Activated CD4-positive, CD25-positive, alpha-beta regulatory T cell (primary cell): ENCODE measurements at places on chromosomes 5 and 9.

- DNase-seq, result no peak
Measured at GRCh38 chr5:24644761-24645160, at the start of gene CDH10. TSS of gene CDH10 (minus strand) at chr5:24644978. CDS start at chr5:24593490, 51,488 bp downstream.

DNA sequence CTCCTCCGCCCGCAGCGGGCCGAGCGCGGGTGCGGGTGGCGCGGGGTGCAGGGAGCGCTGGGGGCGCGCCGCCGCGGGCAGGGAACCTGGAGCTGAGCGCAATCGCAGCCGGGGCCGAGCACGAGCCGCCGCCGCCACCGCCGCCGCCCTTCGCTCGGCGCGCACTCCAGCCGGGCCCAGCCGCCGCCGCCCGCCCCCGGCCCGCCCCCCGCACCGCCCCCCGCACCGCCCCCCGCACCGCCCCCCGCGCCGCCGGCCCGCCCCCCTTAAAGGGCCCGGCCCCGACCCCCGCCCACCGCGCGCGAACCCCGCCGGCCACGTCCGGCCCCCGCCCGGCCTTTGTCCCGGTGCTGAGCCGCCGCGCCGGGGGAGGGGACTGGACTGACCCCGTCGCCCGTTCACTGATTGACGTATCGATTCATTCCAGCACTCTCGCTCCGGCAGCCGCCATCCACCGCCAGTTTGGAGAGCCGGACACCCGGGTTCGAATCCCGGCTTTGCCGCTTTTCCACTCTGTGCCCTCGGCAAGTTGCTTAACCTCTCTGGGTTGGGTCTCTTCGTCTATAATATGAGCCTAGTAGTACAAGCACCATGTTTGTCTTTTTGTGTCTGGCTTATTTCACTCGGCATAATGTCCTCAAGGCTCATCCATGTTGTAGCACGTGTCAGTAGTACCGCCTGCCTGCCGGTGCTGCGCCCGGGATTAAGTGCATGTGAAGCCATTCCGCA, at the start of gene SH3PXD2B:
SH3PXD2B (minus strand) TSS at position 168 of the 729 bp plus-strand sequence. CDS start 173 bp downstream, outside the sequence.
- DNase-seq, result no peak

DNA sequence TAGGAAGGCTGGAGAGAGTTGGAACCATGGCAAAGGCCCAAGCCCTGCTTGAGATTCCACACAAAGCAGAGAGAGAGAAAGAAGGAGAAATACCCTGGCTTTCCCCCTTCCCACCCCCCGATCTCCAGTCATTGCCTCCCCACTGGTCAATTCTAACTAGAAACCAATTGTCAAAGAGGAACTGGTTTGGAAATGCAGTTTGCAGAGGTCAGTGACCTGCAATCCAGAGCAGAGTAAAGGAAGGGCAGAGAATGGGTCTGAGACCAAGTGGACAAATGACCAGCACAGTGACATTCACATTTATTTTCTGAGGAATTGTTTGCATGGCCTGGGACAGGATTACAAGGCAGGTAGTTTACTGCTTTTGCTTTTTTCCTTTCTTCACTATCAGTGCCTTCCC, 37.5 kb upstream of the ZFYVE16 start:
- DNase-seq, result no peak

GRCh38 chr9:125600194-125600593, 106.8 kb downstream of the MAPKAP1 start:
- DNase-seq, result no peak

DNA sequence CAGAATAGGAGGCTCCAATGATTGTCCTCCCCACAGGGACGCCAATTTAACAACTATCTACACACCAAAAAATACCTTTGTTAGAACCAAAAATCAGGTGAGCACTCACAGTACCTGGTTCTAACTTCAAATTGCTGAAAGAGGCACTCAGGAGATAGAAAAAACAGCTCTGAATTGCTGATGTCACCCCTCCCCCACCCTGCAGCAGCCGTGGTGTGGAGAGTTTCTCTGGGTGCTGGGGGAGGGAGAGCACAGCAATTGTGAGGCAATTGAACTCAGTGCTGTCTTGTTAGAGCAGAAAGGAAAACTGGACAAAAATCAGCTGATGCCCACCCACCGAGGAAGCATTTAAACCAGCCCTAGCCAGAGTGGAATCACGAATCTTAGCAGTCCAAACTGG, 41.8 kb downstream of the TNFSF8 start:
- no peak for DNase-seq

DNA sequence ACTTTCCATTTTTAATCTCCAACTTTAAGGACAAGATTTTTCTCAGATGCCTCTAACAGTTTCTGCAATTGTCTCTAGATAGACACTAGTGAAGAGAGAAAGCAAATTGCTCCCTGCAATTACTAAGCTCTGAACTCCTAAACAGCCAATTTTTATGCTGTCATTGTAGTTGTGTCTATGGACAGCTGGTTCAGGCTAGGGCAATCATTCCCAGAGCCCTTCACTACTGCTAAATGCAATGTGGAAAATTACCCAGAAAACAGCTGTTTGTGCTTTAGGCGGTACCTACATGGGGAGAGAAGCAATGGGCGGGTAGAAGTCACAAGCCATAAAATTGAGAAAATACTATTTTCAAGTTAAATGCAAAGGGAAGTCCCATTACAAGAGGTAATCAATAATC, 211.6 kb downstream of the SPOCK1 start:
- no peak for DNase-seq

- no peak for DNase-seq
Measured at GRCh38 chr5:135557076-135557838, 21.5 kb upstream of the NEUROG1 start.

DNA sequence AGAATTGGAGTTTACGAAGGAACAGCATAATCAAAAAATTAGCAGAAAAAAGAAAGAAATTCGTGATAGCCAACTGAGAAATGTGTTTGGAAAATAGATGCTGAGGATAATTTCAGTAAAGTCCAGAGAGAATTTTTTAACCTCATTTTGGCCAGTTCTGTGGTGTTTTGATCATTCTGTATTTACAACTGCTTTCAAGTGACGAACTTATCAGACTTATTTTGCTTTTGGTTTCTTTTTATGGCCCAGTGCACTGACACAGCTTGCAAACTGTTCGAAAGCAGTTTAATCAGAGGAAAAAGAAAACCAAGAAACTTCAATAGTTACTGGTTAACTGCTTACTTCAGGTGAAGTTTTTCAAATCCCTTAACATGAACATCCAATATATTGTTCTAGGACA, 1.9 kb downstream of the SDHA start:
- no peak for DNase-seq

DNA sequence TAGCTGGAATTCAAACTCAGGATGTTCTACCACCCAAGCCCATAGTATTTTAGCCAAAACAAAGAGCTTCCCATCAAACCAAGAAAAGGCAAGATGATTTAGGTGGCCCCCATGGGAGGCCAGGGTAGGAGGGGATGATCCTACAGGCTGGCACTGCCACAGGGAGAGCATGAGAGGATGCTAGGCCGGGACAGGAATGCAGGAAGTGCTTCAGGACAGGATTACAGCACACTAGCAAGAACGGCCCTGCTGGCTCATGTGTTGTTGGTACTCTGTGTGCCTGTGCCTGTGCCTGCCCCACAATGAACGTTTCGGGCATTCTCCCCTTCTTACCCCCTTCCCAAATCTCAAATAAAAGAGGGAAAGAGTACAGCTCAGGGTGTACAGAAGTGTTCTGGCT, 110.7 kb upstream of the TRIM32 start:
- no peak for DNase-seq

DNA sequence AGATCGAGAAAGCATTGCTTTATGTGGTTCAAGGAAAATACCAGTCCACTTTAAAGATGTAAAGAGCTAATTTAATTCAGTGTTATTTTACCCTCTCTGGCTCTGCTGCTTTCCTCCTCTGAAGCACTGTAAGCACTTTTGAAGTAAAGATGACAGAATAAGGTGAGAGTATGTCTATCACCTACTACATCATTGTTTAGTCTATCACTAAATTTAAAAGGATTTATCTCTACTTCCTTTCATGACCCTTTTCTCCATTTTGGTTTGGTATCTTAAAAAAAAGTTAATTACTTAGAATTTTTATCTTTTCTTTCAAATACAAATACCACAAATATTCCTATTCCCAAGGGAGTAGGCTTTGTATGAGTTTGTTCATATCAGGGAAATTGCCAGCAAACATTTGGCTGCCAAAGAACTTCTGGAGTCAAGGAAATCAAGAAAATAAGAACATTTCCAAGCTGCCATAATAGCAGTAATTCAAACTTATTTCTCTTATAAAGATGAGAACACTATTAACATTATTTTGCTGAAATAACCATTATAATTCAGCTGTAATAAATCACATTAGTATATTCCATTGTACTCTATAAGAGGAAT, 77.8 kb downstream of the SLC38A9 start:
- no peak for DNase-seq

- no peak for DNase-seq
Measured at GRCh38 chr5:122458278-122458872, 146.3 kb downstream of the SNCAIP start.

DNA sequence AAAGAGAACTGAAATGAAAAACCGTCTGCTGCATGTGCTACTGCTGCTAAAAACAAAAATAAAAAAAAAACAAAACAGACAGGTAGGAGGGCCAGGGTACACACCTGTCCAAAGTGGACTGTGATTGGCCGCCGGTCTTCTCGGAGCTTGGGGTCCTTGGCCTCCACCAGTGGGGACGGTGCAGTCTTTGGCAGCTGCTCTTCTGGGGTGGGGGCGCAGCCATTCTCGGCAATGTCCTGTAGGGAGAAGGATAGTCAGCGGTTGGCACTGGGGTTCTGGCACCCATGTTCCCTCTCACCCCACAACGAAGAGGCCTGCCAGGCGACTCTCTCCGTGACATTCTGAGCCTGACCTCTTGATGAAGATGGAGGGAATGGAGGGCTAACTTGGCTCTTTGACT, 84.3 kb downstream of the CRB2 start:
- DNase-seq, result no peak

GRCh38 chr5:67416133-67416937, 219.7 kb upstream of the CD180 start:
- no peak for DNase-seq

DNA sequence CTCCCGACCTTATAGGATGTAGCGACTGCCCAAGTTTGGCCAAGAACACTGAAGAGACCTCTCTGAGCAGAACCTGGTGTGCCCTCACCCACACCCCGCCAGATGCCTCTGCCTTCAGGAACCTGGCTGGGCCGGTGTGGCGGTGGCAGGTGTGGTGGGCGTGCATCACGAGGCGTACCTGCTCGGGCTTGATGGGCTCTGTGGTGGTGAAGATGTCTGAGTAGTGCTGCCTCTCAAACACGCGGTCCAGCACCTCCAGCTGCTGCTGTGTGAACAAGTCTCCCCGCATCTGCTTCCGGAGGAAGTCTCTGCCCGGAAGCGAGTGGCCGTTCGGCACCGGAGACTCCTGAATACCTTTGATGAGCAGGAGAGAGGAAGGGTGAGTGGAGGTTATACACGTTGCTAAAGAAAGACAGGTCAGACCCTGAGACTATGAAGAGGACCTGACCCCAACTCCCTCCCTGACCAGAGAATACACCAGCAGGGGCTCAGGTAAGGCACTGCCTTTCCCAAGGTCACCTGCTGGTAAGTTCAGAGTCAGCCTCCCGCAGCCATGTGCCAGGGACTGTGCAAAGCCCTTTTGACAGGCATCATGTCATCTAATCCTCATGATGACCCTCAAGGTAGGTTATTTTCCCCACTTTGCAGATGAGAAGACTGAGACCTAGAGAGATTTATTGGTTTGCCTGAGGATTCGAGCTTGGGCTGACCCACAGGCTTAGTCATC, 67.5 kb downstream of the PAX5 start:
- DNase-seq, result no peak

DNA sequence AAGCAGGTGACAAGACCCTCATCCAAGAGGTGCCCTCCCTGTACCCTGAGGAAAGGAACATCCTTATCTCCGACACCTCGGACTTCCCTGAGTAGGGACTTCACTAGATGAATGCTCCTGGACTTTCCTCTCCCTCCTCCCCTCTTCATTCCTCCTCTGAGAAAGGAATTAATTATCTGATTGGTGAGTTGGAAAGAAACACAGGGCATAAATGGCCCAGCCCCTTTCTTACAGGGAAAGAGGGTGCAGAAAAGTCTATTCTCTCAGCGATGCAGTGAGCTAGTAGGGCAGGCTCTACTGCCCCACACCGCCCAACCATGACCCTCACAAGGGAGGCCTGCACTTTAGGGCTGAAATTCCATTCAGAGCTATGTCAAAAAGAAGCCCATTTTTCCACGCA, 87.5 kb downstream of the TTC39B start:
- DNase-seq, result no peak

GRCh38 chr5:147044572-147045273, 166.2 kb upstream of the PPP2R2B start:
- no peak for DNase-seq

GRCh38 chr9:113503613-113504211, 40.2 kb downstream of the RGS3 start:
- DNase-seq, result no peak
